ENCODE measurements at places on chromosomes 7 and 10. TPM values are rescaled to one million over a fixed set of nuclear protein-coding genes. Genes with fewer than 3 reads are reported as not detected.

DNA sequence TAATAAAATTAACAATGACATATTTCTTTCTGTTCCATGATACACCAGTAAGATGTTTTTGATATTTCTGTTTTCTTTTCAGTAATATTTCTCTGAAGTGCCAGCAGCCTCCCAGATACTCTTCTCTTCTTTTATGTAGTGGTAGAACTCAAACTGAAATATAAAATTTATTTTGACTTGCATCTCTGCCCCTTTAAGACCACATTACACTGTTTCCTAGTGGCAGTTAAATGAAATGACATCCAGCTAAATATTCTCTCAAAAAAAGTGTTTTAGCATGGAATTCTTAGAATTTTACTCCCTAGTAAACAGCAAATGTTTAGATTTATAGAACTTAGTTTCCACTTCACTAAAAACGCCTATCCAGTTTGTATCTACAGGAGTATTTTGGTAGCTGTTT is 237.2 kb upstream of the MTPN start:
- no peaks in the 10 kb centered on the region for H3K4me1 ChIP-seq
- no peaks in the 10 kb centered on the region for H3K36me3 ChIP-seq
- H3K27ac ChIP-seq = no peak overlapping the region
- H3K4me3 ChIP-seq = no peak overlapping the region

DNA sequence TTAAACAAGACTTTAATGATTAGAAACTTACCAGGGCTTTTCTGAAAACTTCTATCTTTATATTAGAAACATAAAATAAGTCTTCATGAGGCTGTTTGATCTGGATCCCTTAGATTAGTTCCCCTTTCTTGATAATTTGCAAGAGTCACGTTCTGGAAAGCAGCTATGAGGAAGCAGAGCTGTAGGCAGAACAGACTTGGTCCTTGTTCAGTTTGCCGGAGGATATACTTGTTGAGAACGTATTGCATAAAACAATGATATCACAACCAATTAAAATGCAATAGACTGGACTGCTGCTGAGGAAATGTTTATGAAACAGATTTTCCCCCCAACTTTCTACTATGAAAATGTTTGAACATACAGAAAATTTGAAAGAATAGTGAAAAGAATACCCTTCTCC is 2.8 kb downstream of the SAMD9L start:
- no peaks in the 10 kb centered on the region for H3K27me3 ChIP-seq
- no peaks in the 10 kb centered on the region for H3K4me1 ChIP-seq
- no peak for DNase-seq
- H3K27ac ChIP-seq = no peak overlapping the region

GRCh38 chr10:24378126-24378920 is 169.4 kb downstream of the KIAA1217 start:
- H3K36me3 ChIP-seq = peaks cover under 1% of the 10 kb centered on the region
- peaks cover 2% of the 10 kb centered on the region for H3K4me1 ChIP-seq
- no peak overlapping the region for H3K4me3 ChIP-seq
- H3K27me3 ChIP-seq = no peaks in the 10 kb centered on the region

GRCh38 chr10:26423722-26424121 is 14.4 kb upstream of the APBB1IP start:
- H3K36me3 ChIP-seq = no peaks in the 10 kb centered on the region
- no peak overlapping the region for H3K4me3 ChIP-seq
- no peak overlapping the region for H3K27ac ChIP-seq
- no peak for DNase-seq
- H3K27me3 ChIP-seq = no peaks in the 10 kb centered on the region

GRCh38 chr10:926075-926698 is 5.3 kb downstream of the LARP4B start:
- no peak for DNase-seq
- H3K36me3 ChIP-seq = peaks cover 21% of the 10 kb centered on the region
- H3K4me3 ChIP-seq = no peak overlapping the region
- no peaks in the 10 kb centered on the region for H3K27me3 ChIP-seq

GRCh38 chr10:31520986-31521831 is 202.2 kb downstream of the ZEB1 start:
- no peaks in the 10 kb centered on the region for H3K27me3 ChIP-seq
- H3K4me3 ChIP-seq = no peak overlapping the region
- H3K36me3 ChIP-seq = no peaks in the 10 kb centered on the region
- no peak for DNase-seq

GRCh38 chr10:3126249-3126648 is 46.3 kb downstream of the PITRM1 start:
- H3K36me3 ChIP-seq = peaks cover 82% of the 10 kb centered on the region
- H3K27ac ChIP-seq = no peak overlapping the region
- H3K4me3 ChIP-seq = no peak overlapping the region
- no peak for DNase-seq

GRCh38 chr10:131850383-131850870 is 50.4 kb upstream of the PPP2R2D start:
- DNase-seq = no peak
- no peaks in the 10 kb centered on the region for H3K36me3 ChIP-seq
- H3K4me3 ChIP-seq = no peak overlapping the region
- H3K27ac ChIP-seq = no peak overlapping the region
- H3K27me3 ChIP-seq = no peaks in the 10 kb centered on the region

DNA sequence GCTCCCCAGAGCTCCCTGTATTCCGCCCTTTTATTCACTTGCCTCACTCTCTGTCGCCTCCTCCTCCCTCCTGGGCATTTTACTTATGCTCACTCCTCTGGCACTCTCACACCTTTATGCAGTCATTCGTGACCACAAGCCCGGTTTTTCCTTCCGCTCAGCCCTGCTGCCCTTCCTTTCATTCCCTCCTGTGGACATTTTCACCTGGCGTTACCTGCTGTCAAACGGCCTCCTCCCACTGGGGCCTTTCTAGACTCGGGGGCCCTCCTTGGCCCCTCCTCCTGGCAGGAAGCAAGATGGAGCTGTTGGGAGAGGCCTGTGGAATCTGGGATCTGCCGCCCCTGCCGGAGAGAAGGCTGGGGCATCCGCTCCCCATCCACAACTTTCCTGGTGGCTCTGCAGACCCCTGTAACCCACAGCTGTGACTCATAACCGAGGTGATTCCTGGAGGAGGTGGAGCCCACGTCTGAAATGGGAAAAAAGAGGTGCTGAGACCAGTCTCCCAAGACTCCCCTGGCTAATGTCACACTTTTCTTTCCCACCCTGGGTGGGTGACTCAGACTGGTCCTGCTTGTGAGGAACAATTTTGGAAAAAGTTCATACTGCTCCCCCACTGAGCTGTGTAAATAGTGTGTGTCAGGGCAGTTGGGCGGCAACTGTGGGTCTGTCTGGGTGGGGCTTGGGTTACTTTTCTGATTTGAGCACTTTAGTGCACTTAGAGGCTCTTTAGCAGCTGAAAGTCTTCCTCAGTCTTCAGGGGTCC is 1.2 kb downstream of the VCL start:
- DNase-seq = peak; percentile 75
- H3K27me3 ChIP-seq = no peaks in the 10 kb centered on the region
- peak overlapping the region; percentile 10 for H3K27ac ChIP-seq
- H3K36me3 ChIP-seq = peaks cover 43% of the 10 kb centered on the region
- peaks cover 4% of the 10 kb centered on the region for H3K4me1 ChIP-seq

GRCh38 chr7:43701500-43701854 is 27.8 kb downstream of the COA1 start:
- no peaks in the 10 kb centered on the region for H3K27me3 ChIP-seq
- peaks cover 4% of the 10 kb centered on the region for H3K4me1 ChIP-seq
- H3K27ac ChIP-seq = no peak overlapping the region
- H3K36me3 ChIP-seq = peaks cover 24% of the 10 kb centered on the region
- H3K4me3 ChIP-seq = no peak overlapping the region

GRCh38 chr7:143399151-143399550 is 9.5 kb downstream of the EPHA1 start:
- H3K4me1 ChIP-seq = no peaks in the 10 kb centered on the region
- H3K36me3 ChIP-seq = peaks cover 64% of the 10 kb centered on the region
- DNase-seq = no peak
- no peak overlapping the region for H3K4me3 ChIP-seq
- H3K27me3 ChIP-seq = no peaks in the 10 kb centered on the region
- no peak overlapping the region for H3K27ac ChIP-seq

DNA sequence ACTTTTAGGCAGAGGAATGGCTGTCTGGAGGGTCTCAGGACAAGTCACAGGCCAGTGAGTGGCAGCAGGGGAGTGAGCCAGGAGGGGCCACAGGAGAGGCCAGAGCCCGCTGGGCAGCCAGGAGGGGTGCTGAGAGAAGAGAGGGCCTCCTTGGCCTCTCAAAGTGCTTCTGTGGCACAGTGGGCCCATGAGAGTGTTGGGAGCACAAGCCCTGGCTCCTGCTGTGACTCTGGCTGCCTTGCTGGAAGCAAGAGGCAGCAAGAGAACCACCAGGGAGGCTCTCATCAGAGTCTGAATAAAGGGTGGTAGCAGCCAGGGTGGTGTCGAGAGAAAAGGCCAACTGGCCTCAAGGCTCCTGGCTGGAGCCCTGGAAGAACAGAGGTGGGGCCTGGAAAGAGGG is 91.1 kb downstream of the VOPP1 start:
- peaks cover 16% of the 10 kb centered on the region for H3K36me3 ChIP-seq
- no peak overlapping the region for H3K4me3 ChIP-seq
- H3K27ac ChIP-seq = no peak overlapping the region

STEAP4 gene
- not detected for total RNA-seq

DNA sequence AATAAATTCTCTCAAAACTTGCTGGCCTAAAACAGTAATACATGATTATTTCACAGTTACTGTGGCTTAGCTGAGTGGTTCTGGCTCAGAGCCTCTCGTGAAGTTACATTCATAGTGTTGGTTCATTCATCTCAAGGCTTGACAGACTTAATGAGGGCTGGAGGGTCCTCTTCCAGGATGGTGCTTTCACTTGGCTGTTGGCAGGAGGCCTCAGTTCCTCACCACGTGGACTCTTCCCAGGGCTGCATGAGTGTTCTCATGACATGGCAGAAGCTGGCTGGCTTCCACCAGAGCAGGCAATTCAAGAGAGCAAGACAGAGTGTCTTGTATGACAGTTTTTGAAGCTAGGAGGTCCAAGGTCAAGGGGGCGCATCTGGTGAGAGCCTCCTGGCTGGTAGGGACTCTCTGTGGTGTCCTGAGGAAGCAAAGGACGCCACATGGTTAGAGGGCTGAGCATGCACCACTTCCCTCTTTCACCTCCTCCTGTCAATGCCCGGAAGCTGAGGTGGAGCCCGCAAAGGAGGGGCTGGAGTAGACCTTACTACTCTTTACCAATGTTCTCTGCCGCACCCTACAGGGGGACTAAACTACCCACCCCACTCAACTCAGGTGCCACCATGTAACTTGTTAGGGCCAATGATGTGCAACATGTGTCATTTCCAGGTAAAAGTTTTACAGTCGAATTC is 58.2 kb upstream of the YAE1 start:
- no peaks in the 10 kb centered on the region for H3K4me1 ChIP-seq
- H3K36me3 ChIP-seq = no peaks in the 10 kb centered on the region
- H3K27me3 ChIP-seq = no peaks in the 10 kb centered on the region
- no peak overlapping the region for H3K27ac ChIP-seq
- DNase-seq = no peak

GRCh38 chr7:113085781-113086390 is 741 bp downstream of the GPR85 start:
- peaks cover 26% of the 10 kb centered on the region for H3K27me3 ChIP-seq
- H3K4me1 ChIP-seq = no peaks in the 10 kb centered on the region
- peak overlapping the region; percentile 75 for H3K4me3 ChIP-seq
- H3K27ac ChIP-seq = no peak overlapping the region
- no peak for DNase-seq

GRCh38 chr7:79664884-79665676 is 211.6 kb upstream of the MAGI2 start:
- H3K27ac ChIP-seq = no peak overlapping the region
- no peak overlapping the region for H3K4me3 ChIP-seq
- H3K27me3 ChIP-seq = peaks cover 9% of the 10 kb centered on the region
- no peak for DNase-seq
- peaks cover 3% of the 10 kb centered on the region for H3K36me3 ChIP-seq

Data from H9 (cell line).